ENCODE measurements at places on chromosomes 3 and 15.

DNA sequence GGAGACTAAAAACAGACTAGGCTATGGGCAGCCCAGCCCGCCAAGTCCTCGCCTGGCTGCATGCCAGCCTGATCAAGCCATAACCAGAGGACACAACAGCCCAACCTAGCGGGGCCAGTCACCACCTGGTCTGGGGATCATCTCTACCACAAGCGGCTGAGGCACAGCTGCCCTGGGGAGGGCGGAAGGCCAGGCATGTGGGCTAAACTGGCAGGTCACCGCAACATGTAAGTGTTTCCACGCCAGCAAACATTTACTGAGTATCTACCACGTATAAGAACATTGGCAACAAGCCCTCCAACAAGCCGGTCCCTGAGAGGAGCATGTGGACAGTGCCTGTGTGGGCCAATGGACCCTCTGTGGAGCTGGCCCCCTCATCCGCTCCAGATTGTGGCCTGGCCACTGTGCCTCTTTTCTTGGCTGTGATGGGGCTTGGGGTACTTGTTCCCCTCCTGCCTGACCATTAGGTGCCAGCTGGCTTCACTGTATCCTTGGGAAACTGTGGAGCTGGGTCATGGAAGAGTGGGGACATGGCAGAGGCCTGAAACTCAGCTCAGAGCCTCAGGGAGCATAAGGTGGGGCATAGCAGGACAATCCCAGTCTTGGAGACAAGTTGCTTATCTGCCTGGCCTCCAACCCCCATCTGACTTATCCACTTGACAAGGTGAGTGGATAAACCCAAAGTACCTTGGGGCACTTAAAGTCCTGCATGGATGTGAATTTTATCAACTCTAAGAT, 9.0 kb downstream of the UBXN7 start:
- no peak for DNase-seq

DNA sequence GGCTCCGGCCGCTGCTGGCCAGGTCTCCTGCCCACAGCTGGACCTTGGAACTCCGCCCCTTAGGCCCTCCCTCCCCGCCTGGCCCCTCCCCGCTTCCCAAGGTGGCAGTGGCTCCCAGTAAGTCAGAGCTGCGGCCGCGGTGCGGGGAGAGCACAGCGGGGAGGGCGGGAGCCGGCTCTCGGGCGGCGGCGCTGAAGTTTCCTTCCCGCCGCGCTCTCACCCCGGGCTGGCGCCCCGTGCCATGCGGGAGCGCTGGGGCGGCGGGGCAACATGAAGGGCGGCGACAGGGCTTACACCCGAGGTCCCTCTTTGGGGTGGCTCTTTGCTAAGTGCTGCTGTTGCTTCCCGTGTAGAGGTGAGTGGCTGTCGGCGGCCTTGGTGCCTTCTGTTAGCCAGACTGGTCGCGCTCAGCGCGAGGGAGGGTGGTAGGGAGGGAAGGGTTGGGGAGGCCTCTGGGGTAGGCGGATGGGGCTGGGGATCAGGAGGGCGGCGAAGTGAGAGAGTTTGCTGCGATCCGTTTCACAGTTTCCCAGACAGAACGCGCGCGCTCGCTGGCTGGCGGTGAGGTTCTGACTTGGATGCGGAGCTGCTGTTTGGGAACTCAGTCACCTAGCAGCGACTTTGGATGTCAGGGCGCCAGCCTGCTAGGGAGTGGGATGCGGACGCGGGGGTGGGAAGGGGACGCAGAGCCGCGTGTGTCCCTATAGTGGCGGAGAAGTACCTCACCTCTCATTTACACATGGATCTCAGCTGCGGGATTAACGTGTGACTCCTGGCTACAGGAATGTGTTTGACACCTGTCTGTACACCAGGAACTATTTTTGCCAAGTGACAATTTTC, 145.5 kb upstream of the UMPS start:
- no peak for DNase-seq

DNA sequence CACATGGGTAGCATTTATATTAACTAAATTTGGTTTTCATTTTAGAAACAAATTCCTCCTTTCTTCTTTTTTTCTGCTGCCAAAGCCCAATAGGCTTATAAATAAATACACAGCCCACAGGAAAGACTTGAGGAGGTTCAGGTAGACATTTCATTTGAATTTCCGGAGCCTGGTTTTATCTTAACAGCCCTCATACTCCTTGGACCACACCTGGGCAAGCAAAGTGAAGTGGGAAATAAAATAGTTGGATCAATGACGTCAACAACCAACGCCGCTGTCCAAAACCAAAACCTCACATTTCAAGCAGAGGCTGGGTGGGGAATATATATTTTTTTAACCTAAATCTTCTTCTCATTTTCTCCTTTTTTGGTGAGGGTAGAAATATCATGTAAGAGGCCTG, 53.2 kb downstream of the RFTN1 start:
- no peak for DNase-seq

- DNase-seq: no peak
These were observed 3.0 kb downstream of the CHRNA7 start for GRCh38 chr15:32033186-32033890.

DNA sequence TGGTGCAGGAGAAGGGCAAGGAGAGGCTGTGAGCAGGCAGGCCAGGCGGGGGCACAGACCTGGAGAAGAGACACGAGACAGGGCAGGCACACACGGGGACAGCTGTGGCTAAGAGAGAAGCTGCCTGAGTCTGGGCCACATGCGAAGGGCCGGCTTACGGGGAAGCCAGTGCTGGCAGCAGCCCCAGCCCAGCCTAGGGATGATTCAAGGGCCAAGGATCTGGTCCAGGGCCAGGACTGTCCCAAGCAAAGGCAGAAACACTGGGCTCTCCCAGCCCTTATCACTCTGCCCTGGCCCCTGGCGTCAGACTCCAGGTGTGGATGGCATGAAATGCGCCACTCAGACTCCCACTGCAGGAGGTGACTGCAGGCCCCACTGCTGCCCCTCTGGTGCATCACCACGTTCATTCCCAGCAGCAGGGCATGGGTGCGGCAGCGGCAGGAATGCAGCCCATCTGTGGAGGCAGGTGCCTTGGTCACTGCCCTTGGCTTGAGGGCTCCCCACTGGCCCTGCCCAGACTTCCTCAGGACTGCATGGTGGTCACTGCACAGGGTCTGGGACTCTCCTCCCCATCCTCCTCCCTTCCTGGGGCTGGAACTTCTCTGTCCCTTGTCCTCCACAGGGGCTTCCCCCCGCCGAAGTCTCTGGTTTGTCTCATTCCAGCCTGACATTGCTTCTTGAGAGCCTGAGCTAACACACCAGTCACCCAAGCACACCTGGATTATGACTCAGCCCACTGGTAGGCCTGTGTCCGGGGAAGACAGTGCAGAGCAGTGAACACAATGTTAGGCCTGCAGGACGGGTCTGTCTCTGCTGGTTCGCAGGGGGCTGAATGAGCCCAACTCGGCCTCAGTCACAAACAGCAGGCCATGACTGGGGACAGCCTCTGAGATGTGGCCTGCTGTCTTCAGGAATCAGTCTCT, 69.3 kb downstream of the TBC1D2B start:
- peak; percentile 86 for DNase-seq

GRCh38 chr3:133509488-133509887, 64.0 kb upstream of the CDV3 start:
- DNase-seq: no peak

- DNase-seq: no peak
These were observed 15.9 kb downstream of the CORO2B start for GRCh38 chr15:68594533-68595259.

GRCh38 chr3:177935047-177935446, 601.2 kb upstream of the KCNMB2 start:
- DNase-seq: no peak

DNA sequence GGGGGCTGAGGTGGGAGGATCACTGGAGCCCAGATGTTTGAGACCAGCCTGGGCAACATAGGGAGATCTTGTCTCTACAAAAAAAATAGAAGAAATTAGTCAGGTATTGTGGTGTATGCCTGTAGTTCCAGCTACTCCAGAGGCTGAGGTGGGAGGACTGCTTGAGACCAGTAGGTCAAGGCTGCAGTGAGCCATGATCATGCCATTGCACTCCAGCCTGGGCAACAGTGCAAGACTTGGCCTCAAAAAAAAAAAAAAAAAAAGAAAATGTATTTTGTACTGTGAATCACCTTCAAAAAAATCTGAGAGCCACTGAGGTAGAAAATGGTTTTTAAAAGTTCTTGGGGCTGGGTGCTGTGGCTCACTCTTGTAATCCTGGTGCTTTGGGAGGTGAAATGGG, 4.6 kb downstream of the SNX4 start:
- DNase-seq: no peak

DNA sequence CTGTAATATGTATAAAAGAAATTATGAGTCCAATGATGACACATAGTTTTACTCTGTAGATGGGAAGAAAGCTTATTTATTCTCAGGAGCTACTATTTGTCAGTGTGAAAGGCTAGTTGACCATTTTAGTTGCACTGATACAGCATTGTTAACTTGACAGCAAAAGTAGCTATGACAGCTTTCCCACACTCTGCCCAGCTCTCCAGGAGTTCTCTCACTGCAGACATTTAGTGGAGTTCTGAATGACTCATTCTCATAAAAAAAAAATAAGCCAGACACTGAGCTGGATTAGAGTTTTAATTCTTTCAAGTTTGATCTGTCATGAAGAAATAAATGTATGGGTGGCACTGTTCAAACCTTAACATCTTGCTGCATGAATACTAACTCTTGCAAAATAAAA, 77.2 kb upstream of the CFAP20DC start:
- peak; percentile 78 for DNase-seq

GRCh38 chr3:121796970-121797369, 37.9 kb downstream of the IQCB1 start:
- no peak for DNase-seq

DNA sequence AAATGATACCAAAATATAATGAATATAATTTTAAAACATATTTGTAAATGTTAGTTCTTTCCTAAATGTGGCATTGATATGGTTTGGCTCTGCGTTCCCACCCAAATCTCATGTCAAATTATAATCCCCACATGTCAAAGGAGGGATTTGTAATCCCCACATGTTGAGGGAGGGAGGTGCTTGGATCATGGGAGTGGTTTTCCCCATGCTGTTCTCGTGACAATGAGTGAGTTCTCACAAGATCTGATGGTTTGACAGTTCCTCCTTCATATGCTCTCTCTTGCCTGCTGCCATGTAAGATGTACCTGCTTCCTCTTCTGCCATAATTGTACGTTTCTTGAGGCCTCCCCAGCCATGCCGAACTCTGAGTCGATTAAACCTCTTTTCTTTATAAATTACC, 12.0 kb downstream of the CGGBP1 start:
- no peak for DNase-seq

DNA sequence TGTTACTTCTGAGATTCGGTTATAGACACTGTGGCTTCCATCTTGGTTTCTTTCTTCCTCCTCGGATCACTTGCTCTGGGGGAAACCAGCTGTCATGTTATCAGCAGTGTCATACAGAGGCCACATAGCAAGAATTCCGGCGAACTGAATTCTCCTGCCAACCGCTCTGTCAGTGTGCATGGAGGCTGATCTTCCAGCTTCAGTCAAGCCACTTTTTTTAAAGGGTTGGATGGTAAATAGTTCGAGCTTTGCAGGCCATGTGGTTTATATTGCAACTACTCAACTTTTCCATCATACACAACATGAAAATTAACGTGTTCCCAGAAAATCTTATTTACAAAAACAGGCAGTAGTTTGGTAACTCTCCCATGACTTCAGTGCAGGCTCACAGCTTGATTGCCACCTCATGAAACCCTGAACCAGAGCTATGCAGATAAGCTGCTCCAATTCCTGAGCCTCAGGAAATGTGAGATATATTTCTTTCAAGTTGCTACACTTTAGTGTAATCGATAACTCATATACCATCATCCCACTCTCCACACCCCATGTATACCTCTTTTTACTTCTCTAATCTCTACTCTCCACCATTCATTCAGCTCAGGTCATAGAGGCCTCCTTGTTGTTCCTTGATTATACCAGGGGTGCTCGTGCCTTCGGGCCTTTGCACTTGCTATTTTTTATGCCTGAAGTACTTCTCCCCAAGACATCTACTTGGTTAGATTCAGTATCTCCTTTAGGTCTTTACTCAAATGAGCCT, 7.2 kb downstream of the RPL22L1 start:
- DNase-seq: peak; percentile 68

DNA sequence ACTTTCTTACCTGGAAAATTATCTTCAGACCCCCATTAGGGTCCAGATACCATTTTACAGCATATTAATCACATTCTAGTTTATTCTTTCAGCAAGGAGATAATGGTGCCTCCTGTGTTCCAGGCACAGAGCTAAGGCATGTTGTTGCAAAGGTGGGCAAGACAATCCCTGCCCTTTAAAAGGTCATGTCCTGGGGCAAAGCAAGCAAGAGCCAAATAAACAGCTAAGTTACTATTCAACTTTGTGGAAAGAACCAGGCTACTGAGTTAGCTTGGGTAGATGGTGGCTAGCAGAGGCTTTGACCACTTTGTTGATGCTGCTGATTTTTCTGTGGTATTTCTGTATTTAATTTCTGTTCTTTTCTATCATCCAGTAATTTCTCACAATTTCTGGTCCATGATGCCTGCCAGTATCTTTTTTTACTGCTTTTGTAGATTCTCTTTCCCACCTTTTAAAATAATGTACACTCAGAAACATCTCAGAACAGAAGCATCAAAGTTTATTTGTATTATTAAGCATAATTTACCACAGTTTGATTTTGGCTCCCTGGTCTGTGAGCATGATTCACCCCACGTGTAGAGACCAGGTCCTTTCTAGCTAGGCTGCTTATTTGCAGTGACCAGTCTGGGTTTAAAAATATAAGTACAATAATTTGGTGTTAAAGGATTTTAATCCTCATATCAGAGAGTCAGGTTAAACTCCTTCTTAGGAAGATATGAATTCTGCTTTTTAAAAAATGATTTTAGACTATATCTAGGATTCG, 71.5 kb downstream of the LRRC28 start:
- DNase-seq: no peak

- DNase-seq: no peak
These were observed 53.1 kb downstream of the PHC3 start for GRCh38 chr3:170128259-170128976.

DNA sequence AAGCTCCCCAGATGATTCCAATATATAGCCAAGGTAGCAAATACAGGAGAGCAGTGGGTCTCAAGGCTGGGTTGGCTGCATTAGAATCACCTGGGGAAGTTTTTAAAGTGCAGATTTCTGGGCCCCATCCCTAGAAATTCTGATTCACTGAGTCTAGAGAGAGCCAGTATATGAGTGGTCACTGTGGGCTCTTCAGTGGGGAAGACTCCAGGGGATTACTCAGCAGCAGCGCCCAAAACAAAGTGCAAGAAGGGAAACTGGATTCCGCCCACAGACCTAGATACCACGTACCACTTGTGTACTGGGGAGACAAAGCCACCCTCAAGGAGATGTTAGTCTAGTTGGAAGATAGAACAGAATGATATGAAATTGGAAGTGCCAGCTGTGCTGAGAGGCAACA, 40.0 kb downstream of the NME9 start:
- no peak for DNase-seq

DNA sequence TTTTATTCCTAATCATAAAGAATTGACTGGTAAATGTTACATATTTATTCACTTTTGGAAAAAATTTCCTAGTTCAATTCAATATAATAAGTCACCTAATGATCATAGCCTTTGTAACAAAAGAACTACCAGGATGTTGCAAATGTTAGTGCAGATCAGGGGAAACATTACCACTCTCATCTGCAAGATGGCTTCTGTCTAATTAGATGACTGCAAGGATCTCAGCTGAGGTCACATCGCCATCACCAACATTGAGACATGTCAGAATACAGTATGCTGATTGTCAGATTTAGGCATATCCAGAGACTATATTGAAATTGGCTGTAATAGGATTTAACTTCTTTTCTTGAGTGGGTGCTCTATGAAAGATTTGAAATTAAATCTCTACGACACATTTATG, 431.4 kb upstream of the AGTR1 start:
- DNase-seq: no peak

Data from AG10803 (cell line).